ENCODE measurements at places on chromosomes 2 and 18.
A peak's percentile ranks its signal among the peaks of the same experiment; 100 is the strongest.

GRCh38 chr18:28065793-28066186 lies 111.1 kb downstream of the CDH2 start:
- DNase-seq, result no peak

DNA sequence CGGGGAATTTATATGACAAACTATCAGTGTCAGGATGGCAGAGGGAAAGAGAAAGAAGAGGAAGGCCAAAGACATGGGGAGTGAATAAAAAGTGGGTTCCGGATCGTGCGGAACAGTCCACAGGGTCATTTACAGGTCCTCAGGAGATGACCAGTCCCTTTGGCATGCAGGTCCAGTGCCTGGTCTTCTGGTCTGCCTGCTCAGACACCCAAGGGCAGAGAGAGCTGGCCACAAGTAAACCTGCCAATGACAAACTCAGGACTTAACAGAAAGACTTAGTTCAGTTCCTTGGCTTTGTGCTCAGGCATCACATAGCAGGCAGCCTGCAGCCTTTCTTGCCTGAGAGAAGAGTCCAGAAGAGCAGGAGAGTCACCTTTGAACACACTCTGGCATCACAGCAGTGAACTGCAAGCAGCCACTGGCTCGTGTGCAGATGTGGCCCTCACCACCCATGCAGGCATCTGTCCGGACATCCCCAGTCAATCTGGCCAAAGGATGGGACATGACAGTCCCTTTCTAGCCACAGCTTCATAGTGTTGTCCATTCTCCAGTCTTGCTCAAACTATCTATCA lies 14.0 kb downstream of the TMEM127 start:
- DNase-seq, result peak; percentile 82

DNA sequence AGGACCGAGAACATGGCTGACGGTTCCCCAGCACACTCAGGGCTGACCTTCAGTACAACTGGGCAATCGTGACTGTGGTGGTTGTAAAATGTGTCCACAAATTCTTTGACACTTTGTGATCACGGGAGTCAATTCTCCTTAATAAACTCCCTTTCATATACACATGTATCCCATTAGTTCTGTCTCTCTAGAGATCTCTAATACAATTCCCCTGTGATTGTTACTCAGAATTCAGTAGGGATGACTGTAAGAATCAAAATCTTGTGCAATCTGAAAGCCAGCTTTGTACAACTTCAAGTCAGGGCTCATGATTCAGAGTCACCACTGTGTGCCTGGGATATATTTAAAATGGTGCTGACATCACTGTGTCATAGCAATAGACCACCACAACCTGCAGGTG lies 89.5 kb upstream of the LMAN1 start:
- no peak for DNase-seq

- DNase-seq, result no peak
Measured at GRCh38 chr2:163541495-163541894, 194.3 kb downstream of the FIGN start.

- no peak for DNase-seq
Measured at GRCh38 chr18:36427369-36427768, 129.9 kb downstream of the FHOD3 start.

DNA sequence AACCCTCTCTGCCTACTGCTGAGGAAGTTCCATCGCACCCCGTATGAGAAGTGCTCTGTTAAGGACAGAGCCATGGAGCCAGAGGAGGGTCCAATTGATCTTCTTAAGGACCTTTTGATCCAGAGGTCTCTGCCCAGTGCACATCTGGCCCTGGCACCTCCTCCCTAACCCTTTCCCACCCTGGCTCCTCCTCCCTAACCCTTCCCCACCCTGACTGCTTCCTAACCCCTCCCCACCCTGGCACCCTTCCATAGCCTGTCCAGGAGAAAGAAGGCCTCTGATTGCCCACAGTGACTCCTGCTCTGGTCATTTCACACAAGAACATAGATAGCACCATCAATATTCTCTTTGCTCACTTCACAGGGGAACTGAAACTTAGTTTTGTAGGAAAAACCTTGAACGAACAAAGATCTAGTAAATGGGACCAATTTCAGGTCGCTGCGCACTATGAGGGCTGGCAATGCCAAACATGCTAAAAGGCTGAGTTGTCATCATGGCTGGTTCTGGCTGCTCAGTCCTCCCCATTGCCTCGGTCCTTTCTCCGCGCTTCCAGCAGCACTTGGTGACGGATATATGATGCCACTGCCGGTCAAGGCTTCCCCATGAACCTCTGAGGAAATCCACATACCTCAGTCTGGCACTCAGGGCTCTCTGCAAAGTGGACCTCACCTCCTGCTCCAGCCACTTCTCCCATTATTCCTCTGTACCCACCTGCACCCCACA lies 49.2 kb downstream of the PKDCC start:
- DNase-seq, result peak; percentile 60

- DNase-seq, result no peak
Measured at GRCh38 chr2:164831887-164832286, 9.7 kb downstream of the COBLL1 start.

- DNase-seq, result no peak
Measured at GRCh38 chr2:179595284-179595683, 266.1 kb downstream of the ZNF385B start.

DNA sequence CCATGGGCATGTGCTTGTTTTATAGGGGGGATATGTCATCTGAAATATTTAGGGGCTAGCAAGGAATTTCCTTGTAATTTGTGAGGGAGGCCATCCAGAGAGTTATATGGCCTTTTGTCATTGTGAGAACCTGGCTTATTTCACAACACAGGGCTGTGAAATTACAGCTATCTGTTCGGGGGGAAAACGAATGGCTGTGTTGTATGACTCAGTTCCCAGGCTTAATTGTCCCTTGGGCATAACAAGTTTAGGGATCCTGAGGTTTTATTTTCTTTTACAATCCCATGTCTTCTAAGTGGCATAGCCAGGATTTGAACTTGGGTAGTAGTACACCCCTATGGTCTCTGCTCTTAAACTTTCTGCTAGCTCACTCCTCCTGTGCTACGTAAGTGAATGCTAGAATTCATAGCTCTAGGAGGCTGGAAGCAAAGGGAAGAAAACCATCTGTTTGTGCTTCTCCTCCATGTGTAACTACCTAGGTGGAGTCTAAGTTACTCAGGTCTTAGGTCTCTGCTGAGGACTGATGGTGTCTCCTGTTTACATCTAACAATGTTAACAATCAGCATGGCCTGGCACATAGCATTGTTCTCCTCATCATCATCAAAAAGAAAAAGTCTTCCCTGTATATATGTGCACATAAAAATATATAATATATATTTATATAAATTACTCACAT lies 53.8 kb downstream of the SKA1 start:
- DNase-seq, result peak; percentile 19

DNA sequence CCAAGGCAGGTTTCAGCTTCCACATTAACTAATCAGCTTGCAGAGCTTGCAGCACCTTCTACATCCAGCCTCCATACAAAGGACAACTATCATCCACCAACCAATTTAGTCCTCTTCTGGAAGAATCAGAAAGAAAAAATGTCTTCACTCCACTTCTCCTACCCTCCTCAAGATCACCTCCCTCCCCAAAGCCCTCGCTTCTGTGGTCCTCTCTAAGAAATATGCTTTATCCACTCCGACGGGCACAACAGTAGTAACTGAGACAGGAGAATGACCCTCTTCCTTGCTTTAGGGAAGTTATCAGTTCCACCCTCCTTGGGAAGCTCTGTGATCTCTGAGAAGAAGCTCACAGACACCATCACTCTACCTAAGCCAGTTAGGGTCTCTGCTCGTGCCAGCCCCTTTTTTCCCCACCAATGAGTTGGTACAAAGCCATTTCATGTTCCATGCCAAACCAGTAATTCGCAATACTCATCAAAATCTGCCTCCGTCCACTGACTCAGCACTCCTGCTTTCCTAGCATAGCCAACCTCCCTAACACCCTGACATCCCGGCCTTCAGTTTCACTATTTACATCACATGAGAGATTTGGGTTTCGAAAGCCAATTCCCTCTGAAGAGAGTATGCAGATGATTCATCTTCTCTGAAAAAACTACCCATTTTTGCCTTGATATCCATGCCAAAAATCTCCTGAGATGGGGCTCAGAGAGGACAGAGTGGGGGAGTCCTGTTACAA lies 114.1 kb upstream of the PKDCC start:
- no peak for DNase-seq

- DNase-seq, result no peak
Measured at GRCh38 chr2:108271691-108272253, 16.9 kb upstream of the SULT1C2 start.

DNA sequence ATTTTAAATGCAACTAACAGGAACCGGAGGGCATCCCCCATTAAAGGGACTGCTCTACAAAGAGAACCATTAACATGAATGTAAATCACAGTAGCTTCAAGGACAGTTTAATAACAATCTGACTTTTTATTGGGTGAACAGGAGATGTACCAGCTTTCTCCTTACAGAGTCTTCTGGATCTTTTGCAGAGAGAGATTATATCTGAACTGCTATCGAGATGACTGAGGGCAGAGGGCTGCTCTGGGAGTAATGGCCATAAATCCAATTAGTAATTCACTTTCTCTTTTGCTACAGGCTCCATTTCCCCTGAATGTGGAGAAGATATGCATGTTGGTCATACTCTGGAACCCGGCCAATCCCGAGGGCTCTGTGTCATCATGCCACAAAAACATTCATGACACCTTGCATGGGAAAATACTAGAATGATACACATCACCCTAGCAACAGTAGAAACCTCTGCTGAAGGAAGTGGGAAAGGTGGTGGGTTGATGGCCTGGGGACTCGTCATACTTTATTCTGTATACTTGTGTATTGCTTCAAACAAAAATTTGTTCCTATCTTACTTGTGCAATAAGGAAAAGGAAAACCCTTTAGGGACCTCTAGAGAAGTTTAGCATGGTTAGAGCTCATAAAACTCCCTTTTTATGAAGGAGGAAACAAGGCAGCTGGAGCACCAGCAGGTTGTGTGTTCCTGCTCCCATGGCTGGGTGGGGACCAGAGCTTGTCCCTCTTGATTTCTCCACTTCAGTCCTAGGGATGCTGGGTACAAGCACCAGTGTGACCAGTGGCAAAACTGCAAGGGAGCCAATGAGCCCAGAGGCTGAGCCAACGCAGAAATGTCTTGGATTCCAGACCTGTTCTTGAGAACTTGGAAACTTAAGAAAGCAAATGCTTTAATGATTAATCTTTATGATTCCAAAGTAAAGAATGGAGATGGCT lies 26.0 kb downstream of the CTAGE1 start:
- DNase-seq, result peak; percentile 7

DNA sequence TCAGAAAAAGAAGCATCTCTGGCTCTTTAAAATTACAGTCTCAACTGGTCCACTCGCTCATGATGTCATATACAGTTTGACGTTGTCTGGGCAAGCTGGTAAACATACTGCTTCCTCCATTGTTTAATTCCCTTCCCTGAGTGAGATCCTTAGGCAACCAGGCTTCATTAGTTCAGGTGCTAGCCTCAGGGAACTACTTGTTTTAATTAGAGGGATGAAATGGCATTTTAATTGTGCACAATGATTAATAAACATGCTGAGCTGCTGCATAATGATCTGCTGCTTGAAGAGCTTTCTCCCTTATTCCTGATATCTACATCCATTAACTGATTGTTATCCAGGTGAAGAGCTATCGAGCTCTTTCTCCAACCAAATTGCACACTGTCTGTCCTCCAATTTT lies 195.6 kb upstream of the ETAA1 start:
- no peak for DNase-seq

- DNase-seq, result no peak
Measured at GRCh38 chr2:163709270-163709669, 26.5 kb downstream of the FIGN start.

DNA sequence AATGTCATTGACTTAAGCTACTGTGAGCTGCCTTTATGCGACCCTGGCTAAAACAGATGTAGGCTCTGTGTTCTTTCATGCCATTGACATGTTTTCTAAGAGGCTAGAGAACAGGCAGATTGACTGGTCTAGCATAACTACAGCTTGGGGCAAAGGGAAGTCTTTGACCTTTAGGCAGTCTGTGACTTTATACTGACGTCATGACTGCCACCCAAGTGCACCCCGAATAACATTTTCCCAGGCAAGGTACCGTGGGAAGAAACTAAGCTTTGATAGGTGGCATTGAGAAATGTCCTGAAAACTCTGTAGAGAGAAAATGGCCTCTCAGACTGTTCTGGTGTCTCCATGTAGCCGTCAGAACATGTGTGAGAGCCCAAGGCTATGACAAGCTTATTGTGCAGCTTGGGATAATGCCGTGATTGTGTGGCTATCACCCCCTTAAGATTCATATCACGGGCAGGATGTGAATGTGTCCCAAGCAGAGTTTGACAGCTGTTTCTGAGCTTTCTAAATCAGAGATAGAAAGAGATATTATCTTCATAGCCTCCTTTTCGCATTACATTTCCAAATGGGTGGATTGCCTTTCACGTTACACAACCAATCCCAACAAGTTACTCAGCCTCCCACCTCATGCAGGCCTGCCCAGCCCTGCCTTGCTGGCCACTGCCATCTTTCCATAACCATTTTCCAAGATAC lies 672.2 kb upstream of the ACVR2A start:
- no peak for DNase-seq

GRCh38 chr2:230910546-230911177 lies 14.4 kb downstream of the GPR55 start:
- no peak for DNase-seq

DNA sequence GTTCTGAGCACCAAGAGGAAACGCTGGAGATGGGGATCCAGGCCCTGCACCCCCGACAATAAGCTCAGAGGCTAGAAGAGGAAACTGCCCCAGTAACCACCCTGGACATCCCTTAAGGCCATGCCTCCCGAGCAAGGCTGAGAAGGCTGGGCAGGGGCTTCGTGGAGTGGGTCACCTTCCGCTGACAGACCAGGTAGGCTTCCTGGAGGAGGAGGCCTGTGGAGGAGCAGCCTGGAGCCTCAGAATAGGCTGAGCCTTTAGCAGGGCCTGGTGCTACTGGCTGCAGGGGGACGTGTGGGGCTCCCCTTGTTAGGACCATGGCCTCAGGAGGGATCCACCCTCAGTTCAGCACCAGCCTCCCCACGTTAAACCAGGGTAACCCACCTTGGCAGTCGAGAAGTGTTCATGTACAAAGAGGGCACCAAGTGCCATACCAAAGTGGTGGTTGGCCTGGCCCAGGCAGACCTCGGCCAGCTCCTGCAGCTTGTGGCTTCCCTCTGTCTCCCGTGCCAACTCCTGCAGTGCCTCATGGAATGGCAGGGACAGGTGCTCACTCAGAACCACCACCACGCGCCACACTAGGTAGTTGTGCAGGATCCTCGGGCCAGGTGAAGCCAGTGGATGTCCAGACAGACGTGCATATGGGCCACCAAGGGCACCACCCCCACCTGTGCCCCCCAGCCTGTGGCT lies 28.5 kb upstream of the ALPP start:
- no peak for DNase-seq
